ENCODE measurements at places on chromosomes 7 and 10.
A peak's percentile ranks its signal among the peaks of the same experiment; 100 is the strongest.

GRCh38 chr10:99695761-99696160, 36.2 kb downstream of the COX15 start:
- DNase-seq: no peak

- no peak for DNase-seq
Observed at GRCh38 chr7:101792051-101792681, 25.3 kb upstream of the CUX1 start.

- no peak for DNase-seq
Observed at GRCh38 chr10:86914734-86915133, 42.7 kb downstream of the MMRN2 start.

- DNase-seq: no peak
Observed at GRCh38 chr10:101848408-101848807, 4.8 kb upstream of the KCNIP2 start.

GRCh38 chr10:33027088-33027487, 69.1 kb upstream of the ITGB1 start:
- DNase-seq: no peak

- no peak for DNase-seq
Observed at GRCh38 chr10:25498645-25499044, 323.8 kb downstream of the GPR158 start.

GRCh38 chr10:104371753-104372152, 18.1 kb downstream of the CFAP58 start:
- DNase-seq: no peak

DNA sequence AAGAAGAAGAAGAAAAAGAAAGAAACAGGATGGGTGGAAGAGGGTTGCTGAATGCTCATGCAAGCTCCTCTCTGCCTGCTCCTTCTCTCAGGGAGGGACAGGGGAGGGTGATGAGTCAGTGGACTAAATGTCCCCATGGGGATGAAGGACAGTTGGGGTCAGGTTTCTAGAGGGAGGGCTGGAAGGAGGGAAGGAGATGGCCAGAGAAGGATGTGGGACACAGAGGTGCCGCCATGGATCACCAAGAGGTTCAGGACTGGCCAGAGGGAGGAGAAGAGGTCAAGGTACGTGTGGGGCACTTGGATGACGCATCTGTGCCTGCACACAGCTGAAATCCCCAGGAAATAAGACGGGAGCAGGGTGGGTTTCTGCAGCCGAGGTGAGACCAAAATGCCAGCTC, 88.9 kb upstream of the GTF2I start:
- DNase-seq: no peak

- no peak for DNase-seq
Observed at GRCh38 chr10:72935361-72935760, 19.2 kb downstream of the PLA2G12B start.

DNA sequence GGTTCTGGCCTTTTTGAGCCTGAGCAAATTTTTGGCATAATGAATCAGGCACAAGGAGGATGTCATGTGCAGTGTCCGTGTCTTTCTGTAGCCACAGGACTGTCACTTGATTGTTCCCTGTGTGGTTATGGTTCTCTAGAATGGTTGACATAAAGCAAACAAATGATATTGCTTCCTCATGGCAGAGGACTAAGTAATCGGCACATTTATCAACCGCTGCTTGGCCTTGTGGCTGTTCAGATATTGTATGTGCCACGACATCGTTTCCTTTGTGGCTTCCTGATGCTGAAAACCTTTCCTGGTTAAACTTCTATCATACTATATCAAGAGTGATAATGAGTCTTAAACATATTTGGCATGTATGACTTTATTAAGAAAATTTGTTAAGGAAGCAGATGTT, 598.8 kb downstream of the SUGCT start:
- no peak for DNase-seq

- DNase-seq: no peak
Observed at GRCh38 chr10:75616076-75616475, 184.7 kb downstream of the LRMDA start.

DNA sequence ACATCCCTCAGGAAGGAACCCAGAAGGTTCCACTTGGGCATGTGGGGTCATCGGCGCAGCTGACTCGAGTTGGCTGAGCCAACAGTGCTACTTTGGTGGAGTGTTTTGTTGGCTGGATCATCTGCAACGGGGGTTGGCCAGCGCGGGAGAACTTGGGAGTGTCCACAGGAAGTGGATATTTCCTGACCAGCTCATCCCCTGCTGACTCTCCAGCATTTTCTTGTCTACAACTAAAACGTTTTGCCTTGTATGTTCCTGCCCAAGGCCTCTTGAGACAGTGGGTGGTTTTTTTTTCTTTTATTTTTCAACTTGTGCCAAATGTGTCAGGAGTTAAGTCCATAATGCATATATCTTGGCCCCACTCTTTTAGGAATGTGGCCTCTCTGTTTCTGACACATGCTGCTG, 208.6 kb downstream of the ZNF365 start:
- DNase-seq: no peak

DNA sequence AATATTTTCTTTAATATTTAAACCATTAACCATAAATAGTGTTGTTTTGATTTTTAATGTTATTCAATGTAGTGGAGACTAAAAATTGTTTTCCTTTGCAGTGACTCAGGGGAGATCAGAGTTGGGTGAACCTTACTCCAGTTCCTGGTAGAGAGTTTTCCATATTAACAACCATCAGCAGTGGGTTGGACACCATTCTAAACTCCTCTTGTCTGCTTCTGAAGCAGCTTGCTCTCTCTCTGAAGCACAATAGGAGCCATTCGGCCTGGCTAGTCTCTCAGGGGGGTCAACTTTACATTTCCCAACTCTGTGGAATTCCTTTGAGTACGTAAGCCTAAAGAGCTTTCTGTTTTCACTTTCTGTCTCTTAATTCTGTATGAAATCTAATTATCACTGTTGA, 9.4 kb upstream of the NRG3 start:
- no peak for DNase-seq

DNA sequence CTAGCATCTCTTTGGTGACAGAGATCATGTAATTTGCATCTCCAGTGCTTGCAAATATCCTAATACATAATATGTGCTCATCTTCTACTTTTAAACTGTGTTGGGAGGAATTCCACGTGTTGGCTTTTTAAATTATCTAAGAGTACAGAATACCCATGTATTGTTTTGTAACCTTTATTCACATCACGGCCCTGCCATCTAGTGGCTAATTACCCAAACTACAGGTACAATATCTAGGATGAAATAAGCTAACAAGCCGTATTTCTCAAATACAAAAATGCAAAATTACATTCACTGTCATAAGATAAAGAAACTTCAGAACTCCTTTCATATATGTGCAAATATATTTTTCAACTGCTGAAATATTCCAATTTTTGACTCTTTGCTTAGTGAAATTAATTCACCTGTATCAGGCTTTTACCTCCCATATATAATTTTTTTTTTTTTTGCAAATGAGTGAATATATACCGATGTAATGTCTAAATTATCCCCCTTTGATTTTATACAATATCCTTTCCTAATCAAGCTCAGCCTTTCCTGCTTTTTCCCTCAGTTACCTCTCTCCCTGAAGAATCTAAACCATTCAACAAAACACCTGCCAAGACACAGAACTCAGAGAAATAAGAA, 30.3 kb upstream of the LSM8 start:
- peak; percentile 22 for DNase-seq

- DNase-seq: no peak
Observed at GRCh38 chr7:32587411-32587948, 92.2 kb downstream of the AVL9 start.

- DNase-seq: no peak
Observed at GRCh38 chr7:134920026-134920753, 66.1 kb upstream of the AGBL3 start.

DNA sequence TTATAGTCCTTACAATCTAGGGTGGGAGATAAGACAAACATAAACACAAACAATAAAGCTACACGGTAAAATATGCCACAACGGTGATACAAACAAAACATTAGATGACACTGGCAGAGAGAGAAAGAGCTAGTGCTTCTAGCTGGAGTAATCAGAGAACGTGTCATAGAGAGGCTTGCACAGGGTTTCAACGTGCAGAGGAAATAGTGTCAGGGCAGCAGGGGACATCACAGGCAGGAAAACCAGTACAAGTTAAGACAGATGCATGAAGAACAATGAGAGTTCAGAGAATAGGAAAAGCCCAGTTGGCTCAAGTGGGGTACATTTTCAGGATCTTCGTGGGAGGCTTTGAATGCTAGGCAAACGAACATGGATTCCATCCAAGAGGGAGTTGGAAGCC, 91.4 kb downstream of the ZNF438 start:
- DNase-seq: no peak

GRCh38 chr7:92609921-92610518, 19.8 kb upstream of the FAM133B start:
- no peak for DNase-seq

DNA sequence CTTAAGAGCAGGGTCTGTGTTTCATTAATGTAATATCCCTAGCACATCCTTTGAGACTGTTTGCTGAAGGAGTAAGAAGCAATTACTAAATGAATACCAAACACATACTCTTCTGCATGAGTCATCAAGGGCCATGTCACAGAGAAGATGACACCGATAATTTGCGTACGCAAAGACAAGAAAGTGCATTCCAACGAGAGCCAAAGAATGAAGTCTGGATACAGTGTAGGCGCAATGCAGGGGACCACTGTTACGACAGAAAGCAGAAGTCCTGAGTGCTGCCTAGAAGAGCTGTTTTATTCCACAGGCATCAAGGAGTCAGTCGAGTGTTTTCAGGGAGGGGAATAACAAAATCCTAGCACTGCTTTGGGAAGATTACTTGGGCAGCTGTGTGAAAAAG, 62.7 kb downstream of the VPS41 start:
- no peak for DNase-seq

- DNase-seq: no peak
Observed at GRCh38 chr10:100129424-100129823, 47.8 kb upstream of the CPN1 start.

DNA sequence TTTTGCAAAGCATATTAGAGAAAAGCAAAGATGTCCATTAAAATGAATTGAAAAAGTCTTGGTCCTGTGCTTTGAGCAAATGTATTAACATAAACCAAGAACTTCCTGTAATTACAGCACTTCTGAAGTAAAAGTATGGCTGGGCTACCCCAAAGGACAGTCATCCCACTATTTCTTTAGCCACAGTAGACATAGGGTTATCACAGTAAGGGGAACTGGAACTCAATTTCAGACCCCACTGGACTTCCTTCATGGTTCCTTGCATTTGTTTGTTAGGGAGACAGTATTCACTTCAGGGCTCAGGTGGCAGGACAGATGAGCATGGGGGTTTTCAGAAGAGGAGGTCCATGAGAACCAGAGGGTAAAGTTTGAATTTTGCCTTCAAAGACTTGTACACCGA, 203.1 kb upstream of the PDE1C start:
- no peak for DNase-seq

- peak; percentile 64 for DNase-seq
Observed at GRCh38 chr7:139620676-139621344, 97.3 kb downstream of the CLEC2L start.

GRCh38 chr10:130933008-130933390, 378.5 kb downstream of the TCERG1L start:
- no peak for DNase-seq

GRCh38 chr7:7554021-7554432, 12.7 kb upstream of the MIOS start:
- DNase-seq: no peak

DNA sequence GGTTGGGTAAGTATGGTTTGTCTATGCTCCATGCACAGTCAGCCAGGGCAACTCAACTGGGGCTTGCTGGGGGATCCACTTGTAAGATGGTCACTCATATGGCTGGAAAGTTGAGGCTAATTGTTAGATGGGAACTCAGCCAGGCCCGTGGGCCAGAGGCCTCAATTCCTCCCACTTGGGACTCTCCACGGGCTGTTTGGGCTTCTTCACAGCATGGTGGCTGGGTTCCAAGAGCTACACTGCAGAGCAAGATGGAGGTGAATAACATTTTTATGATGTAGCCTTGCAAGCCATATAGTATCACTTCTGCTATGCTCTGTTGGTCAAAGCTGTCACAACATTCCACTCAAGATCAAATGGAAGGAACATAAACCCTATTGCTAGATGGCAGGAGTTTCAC, 39.2 kb downstream of the ELMO1 start:
- DNase-seq: no peak

DNA sequence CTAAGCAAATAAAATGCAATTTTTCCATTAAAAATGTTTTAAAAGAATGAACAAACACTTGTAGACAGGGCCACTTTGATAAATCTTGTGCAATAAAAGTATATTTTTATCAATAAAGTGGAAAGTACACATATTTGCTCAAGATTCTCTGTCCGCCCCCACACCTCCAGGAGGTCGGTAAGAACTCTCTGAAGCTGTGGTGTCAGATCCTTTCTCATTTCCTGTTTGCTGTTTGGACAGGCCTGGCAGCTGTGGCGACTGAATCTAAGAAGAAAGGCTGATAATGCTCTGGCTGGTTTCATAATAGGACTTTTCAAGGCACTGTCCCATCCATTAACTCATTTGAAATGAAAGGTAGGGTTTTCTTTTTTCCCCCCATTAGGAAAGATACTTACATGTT, 15.3 kb upstream of the ASB4 start:
- DNase-seq: no peak

DNA sequence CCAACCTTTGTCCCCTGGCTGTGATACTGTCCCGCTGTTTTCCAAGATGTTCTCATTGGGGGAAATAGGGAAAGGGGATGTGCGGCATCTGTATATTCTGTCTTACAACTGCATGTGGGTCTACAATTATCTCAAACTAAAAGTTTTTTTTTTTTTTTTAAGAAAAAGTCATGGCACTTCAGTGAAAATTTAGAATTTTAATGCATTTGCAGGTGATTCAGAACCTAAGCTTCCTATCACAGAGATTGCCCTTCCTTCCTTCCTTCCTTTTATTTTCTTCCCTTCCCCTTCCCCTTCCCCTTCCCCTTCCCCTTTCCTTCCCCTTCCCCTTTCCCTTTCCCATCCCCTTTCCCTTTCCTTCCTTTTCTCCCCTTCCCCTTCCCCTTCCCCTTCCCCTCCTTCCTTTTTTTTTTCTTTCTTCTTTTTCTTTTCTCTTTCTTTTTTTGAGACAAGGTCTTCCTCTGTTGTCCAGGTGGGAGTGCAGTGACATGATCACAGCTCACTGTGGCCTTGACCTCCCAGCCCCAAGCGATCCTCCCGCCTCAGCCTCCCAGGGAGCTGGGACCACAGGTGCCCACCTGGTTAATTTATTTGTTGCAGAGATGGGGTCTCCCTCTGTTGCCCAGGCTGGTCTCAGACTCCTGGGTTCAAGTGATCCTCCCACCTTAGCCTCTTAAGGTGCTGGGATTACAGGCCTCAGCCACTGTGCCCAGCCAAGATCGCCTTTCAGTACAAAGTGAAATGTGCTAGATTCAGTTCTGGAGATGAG, 32.0 kb downstream of the JAKMIP3 start:
- no peak for DNase-seq

- DNase-seq: peak; percentile 86
Observed at GRCh38 chr7:139341058-139341775, at the start of gene FMC1. FMC1 (plus strand) TSS chr7:139341337; CDS start chr7:139341385, 48 bp downstream.

DNA sequence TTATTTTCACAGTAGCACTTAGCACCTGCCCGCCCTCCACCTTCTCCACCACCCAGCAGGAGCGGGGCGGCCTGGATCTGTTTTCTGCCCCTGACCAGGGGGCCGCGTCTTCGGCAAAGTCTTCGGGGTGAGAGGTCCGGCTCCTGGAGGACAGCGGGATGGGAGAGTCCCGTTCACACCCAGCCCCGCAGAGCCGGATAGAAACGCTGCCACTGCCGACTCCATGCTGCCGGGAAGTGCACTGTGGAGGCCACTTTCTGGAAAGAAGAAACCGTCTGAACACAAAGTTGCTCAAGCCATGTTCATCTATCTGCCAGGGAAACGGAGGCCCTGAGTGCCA, 14.5 kb upstream of the ZNF273 start:
- peak; percentile 8 for DNase-seq

GRCh38 chr10:21355591-21356011, 169.9 kb downstream of the SKIDA1 start:
- no peak for DNase-seq

GRCh38 chr7:54877683-54878082, 118.7 kb upstream of the SEC61G start:
- DNase-seq: no peak

All from CD4-positive, alpha-beta T cell treated with Interleukin-6 for 4 hours (primary cell).